Smooth muscle cell of the brain vasculature (primary cell): ENCODE measurements at places on chromosomes 12 and 14.
A peak's percentile ranks its signal among the peaks of the same experiment; 100 is the strongest.

- no peak for DNase-seq
Measured at GRCh38 chr12:95470300-95470699, 3.7 kb upstream of the METAP2 start.

- DNase-seq = peak; percentile 80
Measured at GRCh38 chr12:43338848-43339526, 213.0 kb downstream of the ADAMTS20 start.

- no peak for DNase-seq
Measured at GRCh38 chr12:12127304-12127703, 56.6 kb downstream of the BCL2L14 start.

GRCh38 chr12:118342090-118342489 lies 30.6 kb downstream of the TAOK3 start:
- no peak for DNase-seq

GRCh38 chr12:54443446-54443845 lies 24.4 kb upstream of the ITGA5 start:
- DNase-seq = no peak

GRCh38 chr12:67388331-67389138 lies 119.4 kb downstream of the CAND1 start:
- no peak for DNase-seq

DNA sequence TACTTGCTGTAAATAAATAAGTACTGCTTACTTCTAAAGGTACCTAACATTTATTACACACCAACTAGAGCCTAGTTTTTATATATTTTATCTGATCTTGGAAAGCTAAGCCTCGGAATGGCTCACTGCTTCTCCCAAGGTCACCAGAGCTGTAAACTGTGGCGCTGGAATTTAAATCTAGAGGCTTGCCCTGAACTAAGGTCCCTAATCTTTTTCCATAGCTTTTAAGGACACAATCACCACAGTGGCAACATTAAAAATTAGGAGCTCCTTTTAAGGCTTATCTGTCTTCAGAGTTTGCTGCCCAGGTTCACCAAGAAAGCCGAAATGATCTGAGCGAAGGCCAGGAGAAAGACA lies 670 bp downstream of the CCNB1IP1 start:
- no peak for DNase-seq

- no peak for DNase-seq
Measured at GRCh38 chr12:76508128-76508980, 51.2 kb downstream of the OSBPL8 start.

GRCh38 chr12:120474616-120474960 lies 5.0 kb upstream of the SRSF9 start:
- DNase-seq = no peak
